ENCODE measurements at places on chromosomes 3 and 15.
A peak's percentile ranks its signal among the peaks of the same experiment; 100 is the strongest.

GRCh38 chr15:73952171-73952912, 26.1 kb downstream of the LOXL1 start:
- no peak for DNase-seq

- DNase-seq: peak; percentile 15
Observed at GRCh38 chr3:158097081-158097592, 9.1 kb downstream of the SHOX2 start.

- DNase-seq: no peak
Observed at GRCh38 chr3:143363276-143363675, 243.7 kb downstream of the CHST2 start.

DNA sequence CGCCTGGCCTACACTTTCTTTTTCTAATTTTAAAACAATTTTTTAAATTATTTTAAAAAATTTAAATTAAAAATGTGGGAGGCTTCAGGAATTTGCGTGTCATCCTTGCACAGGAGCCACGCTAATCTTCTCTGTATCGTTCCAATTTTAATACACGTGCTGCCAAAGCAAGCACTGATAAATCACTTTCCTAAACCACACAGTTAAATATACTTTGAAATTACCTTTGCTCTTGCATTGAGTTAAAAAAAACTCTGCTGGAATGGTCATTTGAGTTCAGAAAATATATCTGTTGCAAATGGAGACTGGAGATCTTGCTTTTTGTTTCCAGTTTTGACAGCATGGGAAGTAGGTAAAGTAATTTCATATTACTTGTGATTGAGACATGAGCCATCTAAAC, 23.6 kb downstream of the GATM start:
- DNase-seq: no peak

GRCh38 chr15:65655026-65655425, 33.3 kb downstream of the SLC24A1 start:
- no peak for DNase-seq

DNA sequence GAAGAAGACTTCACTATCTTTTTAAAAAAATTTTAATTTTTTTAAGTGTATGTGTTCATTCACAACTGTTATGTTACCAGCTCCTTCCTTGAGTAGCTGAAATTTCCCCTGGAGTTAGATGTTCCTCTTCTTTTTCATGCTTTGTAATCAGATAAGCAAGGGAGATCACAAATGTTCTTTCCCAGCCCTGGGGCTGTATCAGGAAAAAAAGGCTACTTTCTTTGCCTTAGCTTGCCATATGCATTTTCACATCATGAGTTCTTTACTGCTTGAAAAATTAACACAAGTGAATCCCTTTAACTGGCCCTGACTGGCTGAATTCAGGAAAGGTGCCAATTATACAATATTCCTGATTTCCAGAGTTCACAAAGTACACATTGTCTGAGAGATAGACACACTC, 353.2 kb upstream of the ATP11B start:
- no peak for DNase-seq

DNA sequence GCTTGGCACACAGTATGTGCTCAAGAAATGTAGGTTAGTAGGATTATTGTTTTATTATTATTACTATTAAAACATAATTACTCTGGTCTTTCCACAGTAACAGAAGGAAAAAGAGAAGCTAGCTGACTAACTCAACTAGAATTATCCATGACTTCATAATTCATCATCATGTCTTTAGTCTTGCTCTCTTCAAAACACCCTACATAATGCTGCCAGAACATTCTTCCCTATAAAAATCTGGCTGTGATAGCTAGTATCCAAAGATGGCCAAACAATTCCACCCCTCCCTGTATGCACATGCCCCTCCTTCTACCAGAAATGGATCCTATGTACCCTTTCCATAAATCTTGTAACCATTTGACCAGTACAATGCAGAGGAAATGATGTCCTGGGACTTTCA, 48.8 kb upstream of the SRGAP3 start:
- DNase-seq: no peak

GRCh38 chr3:149833241-149833640, 20.2 kb downstream of the RNF13 start:
- no peak for DNase-seq

DNA sequence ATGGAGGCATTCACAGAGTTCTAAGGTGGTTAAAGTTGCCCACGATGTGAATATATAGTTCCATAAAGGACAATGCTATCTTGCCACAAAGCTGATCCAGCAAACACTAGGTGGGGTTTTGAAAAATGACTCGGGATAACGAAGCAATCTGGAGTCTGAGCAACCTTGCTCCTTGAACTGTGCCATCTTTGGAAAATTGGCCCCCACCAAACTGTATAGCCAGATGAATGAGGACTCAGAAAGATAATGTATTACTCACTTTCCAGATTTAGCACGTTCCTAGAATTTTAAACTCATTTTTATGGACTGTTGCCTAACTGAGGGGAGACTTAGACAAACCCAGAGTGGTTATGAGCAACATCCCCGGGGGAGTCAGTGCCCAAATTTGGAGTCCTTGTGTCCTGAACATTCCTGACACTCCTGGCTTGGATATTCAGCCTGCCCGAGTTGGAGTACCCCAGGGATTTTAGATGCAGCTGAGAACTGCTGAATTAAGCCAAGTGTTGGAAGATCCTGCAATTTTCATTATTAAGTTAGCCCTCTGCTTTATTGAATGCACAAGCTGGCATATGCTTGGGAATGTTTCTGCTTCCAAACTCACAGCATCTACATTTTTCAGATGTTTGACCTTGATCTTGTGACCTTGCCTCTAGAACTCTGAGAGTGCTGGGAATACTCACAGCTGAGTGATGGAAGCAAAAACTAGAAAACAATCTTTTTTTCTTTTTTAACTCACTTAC, 8.8 kb upstream of the MAGI1 start:
- DNase-seq: no peak
